Urinary bladder (tissue), 4 donors: ENCODE measurements at places on chromosomes 4 and X. TPM values are rescaled to one million over a fixed set of nuclear protein-coding genes. Genes with fewer than 3 reads are reported as not detected.

CXXC4 gene
- 0.58 TPM for polyA plus RNA-seq

HS6ST2 gene
- polyA plus RNA-seq = 3.2 TPM

P2RY10 gene
- 0.51 TPM for polyA plus RNA-seq

GRCh38 chr4:136922066-136922465 lies 610.2 kb downstream of the PCDH18 start:
- DNase-seq = no peak

GRCh38 chr4:149831656-149832208 lies 16.1 kb upstream of the IQCM start:
- DNase-seq = no peak
